WTC11 (cell line): ENCODE measurements at places on chromosomes 3 and 15.
A peak's percentile ranks its signal among the peaks of the same experiment; 100 is the strongest.

DNA sequence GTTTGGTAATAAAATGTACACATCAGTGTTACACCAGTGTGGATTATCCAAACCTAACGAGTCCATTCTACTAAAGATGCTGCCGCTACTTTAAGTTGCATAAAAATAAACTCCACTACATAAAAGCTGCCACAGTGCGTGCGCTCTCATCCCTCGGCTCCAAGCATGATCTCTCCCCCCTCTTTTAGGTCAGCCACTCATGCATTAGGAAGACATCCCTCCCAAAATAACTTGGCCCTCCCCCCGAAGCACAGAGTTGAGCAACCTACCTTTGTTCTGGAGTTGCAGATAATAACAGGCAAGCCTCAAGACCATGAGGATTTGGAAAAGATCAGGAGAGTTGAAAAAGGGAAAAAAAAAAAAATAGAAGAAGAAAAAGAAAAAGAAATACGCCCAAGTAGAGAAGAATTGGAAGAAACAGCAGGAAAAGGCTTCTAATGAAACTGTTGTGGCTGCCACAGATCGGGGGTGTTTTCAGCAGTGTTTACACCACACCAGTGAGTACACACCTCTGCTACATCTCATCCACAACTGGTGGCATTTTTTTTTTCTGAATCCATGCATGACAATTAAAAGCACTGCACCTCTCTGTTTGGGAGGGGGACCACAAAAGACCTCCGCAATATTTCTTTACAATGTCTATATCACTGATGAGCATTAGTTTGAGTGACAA lies 339.2 kb downstream of the FOXP1 start:
- no peaks in the 10 kb centered on the region for H3K36me3 ChIP-seq
- H3K27me3 ChIP-seq = no peaks in the 10 kb centered on the region
- peak overlapping the region; percentile 3; the same call in 1 of the 2 replicates for H3K27ac ChIP-seq
- H3K4me3 ChIP-seq = peak overlapping the region; percentile 4

DNA sequence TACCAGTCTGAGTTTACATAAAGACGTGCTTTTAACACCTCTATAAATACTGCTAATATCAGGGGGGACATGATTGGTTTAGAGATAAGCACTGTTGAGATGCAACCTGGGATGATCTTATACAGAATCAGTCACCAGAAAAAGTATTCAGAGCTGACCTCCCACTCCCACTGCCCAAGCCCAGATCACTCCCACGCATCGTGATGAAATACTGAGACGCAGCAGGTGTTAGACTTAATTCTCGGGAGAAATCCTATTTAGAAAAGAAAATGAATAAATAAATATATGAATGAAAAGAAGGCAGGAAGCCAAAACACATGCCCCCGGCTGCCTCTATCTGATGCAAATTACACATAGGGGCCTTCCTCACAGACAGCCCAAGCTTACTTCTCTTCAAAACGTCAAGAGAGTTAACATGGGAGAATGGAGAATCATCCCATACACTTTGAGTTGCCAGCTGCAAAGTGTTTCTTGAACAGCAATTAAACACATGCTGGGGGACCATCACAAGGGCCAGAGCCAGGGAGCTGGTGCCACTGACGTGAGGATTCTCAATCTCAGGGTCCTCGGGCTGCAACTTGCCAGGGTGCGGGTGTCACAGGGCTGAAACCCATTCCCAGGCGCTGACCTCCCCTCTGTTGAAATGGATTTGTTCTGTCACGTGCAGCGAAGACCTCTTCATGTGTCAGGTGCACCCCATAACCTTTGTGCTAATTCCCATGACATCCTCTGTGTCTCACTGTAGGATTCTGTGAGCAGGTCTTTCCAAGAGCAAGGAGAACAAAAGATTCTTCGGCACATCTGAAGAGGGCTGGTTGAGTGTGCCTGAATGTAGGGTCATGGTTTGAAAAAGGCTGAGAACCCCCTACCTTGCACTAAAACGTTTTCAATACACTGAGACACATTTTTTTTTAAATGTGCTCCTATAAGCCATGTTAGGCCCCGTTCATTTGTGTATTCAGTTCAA lies 764.2 kb upstream of the ARRDC4 start:
- peaks cover 14% of the 10 kb centered on the region for H3K4me1 ChIP-seq
- H3K27me3 ChIP-seq = no peaks in the 10 kb centered on the region
- H3K36me3 ChIP-seq = no peaks in the 10 kb centered on the region
- no peak for DNase-seq
- H3K4me3 ChIP-seq = no peak overlapping the region

DNA sequence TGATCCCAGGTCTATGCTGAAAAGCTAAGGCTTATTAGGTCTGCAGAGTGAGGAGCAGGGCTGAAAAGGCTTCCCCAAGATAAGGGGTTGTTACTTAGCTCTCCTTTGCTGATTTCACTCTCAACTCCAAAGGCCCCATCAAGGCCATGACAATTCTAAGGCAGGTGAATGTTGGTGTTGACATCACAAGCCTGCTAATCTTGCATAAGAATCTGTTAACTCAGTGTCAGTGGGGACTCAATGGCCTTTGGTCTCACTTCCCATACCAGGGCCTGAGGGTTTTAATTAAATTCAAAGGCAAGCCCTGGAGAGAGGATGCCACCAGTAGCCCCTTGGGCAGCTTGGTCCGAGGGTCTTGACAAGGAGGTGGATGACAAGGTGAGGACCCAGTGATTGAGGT lies 9.4 kb upstream of the ALAS1 start:
- no peaks in the 10 kb centered on the region for H3K36me3 ChIP-seq
- H3K4me3 ChIP-seq = no peak overlapping the region
- DNase-seq = no peak

GRCh38 chr3:104206925-104207324 lies 1159.8 kb upstream of the ALCAM start:
- no peak for DNase-seq
- no peaks in the 10 kb centered on the region for H3K36me3 ChIP-seq
- no peak overlapping the region for H3K4me3 ChIP-seq
- no peaks in the 10 kb centered on the region for H3K4me1 ChIP-seq

DNA sequence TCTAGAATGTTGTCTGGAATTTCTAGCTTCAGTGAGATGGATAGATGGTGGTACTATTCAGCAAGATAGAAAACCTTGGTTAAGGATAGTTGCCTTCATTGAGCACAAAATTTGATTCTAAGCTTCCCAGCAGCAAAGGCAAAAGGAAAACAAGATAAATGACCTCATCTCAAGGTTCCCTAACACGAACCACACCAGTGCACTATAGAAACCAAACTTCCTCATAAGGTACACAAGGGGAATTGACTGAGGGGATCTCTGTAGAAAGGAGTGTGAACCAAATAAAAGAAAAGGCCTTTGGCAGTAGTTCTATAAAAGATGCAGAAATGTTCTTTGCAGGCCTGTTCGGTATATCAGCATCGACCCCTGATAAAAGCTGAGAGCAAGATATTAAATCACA lies 288.9 kb downstream of the SHQ1 start:
- DNase-seq = no peak
- H3K27ac ChIP-seq = no peak overlapping the region
- H3K36me3 ChIP-seq = peaks cover 32% of the 10 kb centered on the region
- H3K4me3 ChIP-seq = no peak overlapping the region

DNA sequence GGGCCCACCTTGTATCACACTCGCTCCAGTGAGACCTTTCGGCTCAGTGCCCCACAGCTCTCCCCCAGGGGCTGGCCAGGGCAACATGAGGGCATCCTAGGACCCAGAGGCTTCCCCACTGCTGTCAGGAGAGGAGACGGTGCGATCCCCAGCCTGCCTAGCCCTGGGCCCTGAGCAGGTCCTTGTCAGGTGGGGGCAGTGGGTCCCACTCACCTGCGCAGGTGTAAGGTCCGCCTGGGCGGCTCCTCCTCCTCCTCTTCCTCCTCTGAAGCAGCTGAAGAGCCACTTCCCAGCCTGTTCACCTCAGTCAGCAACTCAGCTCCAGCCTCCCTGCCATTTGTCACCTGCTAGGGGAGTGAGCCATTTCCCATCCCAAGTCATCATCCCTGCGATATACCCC lies 9.6 kb downstream of the KIF7 start:
- no peak overlapping the region for H3K27ac ChIP-seq
- no peak for DNase-seq
- no peak overlapping the region for H3K4me3 ChIP-seq
- H3K4me1 ChIP-seq = 0 out of 2 replicates have a peak, but pooled peaks cover 3% of the 10 kb centered on the region
- no peaks in the 10 kb centered on the region for H3K27me3 ChIP-seq

DNA sequence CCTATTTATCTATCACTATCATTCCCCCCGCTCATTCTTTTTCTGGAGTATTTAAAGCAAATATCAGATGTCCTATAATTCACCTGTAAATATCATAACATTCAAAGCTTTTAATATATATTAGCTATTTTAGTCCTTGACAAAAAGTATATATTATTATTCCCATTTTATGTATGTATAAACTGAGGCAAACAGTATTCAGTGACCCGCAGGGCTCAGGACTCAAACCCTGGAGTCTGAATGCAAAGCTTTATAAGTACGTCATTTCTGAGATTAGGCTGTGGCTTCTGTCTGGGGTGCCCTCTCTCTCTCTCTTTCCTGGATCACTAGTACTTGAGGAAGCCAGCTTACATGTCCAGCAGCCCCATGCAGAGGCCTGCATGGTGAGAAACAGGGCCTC lies 20.4 kb upstream of the PDCD6IP start:
- H3K27me3 ChIP-seq = no peaks in the 10 kb centered on the region
- no peaks in the 10 kb centered on the region for H3K4me1 ChIP-seq

GRCh38 chr15:86553108-86553507 lies 473.4 kb downstream of the AGBL1 start:
- H3K4me3 ChIP-seq = no peak overlapping the region
- DNase-seq = no peak
- no peaks in the 10 kb centered on the region for H3K4me1 ChIP-seq
- H3K27ac ChIP-seq = no peak overlapping the region

DNA sequence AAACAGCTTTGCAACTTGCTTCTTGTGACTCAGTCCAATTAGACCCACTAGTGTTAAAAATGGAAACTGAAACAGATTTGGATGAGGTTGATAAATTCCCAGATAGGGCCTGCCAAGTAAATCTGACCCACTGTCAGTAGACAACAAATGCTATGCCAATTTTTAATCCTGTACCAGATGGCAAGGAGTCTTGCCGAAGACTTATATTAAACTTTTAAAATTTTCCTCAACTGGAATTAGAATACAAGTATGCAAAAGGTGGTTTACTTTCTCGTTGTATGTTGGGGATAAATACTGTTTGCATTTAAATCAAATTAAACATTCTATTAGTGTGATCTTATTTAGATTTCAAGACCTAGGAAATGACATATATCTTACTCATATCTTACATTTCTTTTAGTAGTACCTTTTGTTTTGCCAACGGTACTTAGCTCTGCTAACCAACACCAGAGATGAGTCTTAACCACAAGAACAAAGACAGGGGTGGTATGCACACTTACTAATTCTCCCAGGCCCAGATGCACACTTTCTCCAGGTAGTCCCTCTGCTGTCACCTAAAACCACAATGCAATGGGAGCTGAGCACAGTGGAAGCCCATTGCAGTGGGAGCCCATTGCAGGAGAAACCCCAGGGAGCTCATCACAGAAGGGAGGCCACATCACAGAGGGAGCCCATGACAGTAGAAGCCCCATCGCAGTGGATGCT lies 77.8 kb downstream of the WWTR1 start:
- H3K4me3 ChIP-seq = no peak overlapping the region
- DNase-seq = no peak
- peaks cover 61% of the 10 kb centered on the region for H3K4me1 ChIP-seq
- 0 out of 2 replicates have a peak overlapping the region, but pooled peaks have one; percentile 47 for H3K27ac ChIP-seq

DNA sequence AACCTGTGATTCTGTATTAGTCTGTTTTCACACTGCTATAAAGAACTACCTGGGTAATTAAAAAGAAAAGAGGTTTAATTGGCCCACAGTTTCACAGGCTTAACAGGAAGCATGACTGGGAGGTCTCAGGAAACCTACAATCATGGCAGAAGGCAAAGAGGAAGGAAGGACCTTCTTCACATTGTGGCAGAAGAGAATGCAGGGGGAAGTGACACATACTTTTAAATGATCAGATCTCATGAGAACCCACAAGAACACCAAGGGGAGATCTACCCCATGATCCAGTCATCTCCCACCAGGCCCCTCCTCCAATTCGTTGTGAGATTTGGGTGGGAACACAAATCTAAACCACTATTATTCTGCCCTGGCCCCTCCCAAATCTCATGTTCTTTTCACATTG lies 6.1 kb downstream of the ZKSCAN7 start:
- no peak for DNase-seq
- H3K27ac ChIP-seq = no peak overlapping the region
- peaks cover 5% of the 10 kb centered on the region for H3K4me1 ChIP-seq
- no peak overlapping the region for H3K4me3 ChIP-seq
- peaks cover 86% of the 10 kb centered on the region for H3K36me3 ChIP-seq
- H3K27me3 ChIP-seq = peaks cover 6% of the 10 kb centered on the region; the same call in 1 of the 2 replicates

DNA sequence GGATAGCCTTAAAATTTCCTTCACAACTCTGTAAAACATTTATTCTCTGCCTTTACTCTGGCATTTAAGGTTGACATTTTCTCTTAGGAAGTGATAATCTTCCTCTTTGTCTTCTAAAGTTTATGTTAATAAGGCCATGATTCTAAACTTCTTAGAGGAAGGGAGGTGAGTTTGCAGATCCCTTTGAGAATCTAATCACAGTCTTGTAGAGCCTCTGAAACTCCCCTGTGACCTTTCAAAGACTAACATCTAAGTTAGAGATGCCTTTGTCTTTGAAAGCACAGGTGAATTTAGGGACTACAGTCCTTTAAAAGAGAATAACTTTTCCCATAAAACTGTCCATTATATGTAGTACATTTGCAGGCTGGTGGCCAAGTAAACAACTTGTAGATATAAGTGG lies 115.1 kb downstream of the PLCL2 start:
- DNase-seq = no peak
- H3K27me3 ChIP-seq = peaks cover 100% of the 10 kb centered on the region
- peaks cover 13% of the 10 kb centered on the region for H3K36me3 ChIP-seq
- no peak overlapping the region for H3K27ac ChIP-seq

- H3K27ac ChIP-seq = no peak overlapping the region
- no peak overlapping the region for H3K4me3 ChIP-seq
- H3K27me3 ChIP-seq = no peaks in the 10 kb centered on the region
- no peaks in the 10 kb centered on the region for H3K4me1 ChIP-seq
- no peaks in the 10 kb centered on the region for H3K36me3 ChIP-seq
- DNase-seq = no peak
Observed at GRCh38 chr3:99351122-99351521, 287.3 kb upstream of the COL8A1 start.

GRCh38 chr3:32821686-32822296 lies 4.0 kb downstream of the TRIM71 start:
- peak overlapping the region; percentile 97 for H3K27ac ChIP-seq
- peaks cover 64% of the 10 kb centered on the region for H3K36me3 ChIP-seq
- peaks cover 7% of the 10 kb centered on the region; the same call in 1 of the 2 replicates for H3K27me3 ChIP-seq
- H3K4me1 ChIP-seq = peaks cover 55% of the 10 kb centered on the region
- H3K4me3 ChIP-seq = peak overlapping the region; percentile 100

DNA sequence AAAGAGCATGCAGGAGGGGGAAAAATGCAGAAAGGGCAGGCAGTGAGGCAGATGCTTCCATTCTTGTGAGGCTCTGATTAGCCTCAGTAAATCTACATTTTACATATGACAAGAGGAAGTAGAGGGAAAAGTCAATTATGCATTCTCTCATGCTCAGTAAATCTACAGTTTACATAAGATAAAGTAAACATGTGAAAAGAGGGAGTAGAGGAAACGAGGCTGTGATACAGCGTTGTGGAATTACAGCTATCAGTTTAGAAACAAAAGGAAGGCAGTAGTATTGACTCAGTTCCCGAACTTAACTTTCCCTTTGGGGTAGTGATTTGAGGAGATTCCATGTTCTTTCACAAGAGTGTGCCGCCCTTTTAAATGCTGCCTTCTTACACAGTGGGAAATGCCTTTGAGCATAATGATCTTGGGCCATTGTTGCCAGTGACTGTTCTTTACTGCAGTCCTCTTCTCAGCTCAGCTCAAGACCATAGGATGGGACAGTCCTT lies 39.3 kb downstream of the OSTN start:
- peaks cover 74% of the 10 kb centered on the region for H3K4me1 ChIP-seq
- no peak overlapping the region for H3K4me3 ChIP-seq
- DNase-seq = no peak
- no peaks in the 10 kb centered on the region for H3K36me3 ChIP-seq
- peak overlapping the region; percentile 61 for H3K27ac ChIP-seq
- no peaks in the 10 kb centered on the region for H3K27me3 ChIP-seq
